Uterus (tissue), 4 donors: ENCODE measurements at places on chromosomes 11 and 22. TPM values are rescaled to one million over a fixed set of nuclear protein-coding genes. Genes with fewer than 3 reads are reported as not detected.

DNA sequence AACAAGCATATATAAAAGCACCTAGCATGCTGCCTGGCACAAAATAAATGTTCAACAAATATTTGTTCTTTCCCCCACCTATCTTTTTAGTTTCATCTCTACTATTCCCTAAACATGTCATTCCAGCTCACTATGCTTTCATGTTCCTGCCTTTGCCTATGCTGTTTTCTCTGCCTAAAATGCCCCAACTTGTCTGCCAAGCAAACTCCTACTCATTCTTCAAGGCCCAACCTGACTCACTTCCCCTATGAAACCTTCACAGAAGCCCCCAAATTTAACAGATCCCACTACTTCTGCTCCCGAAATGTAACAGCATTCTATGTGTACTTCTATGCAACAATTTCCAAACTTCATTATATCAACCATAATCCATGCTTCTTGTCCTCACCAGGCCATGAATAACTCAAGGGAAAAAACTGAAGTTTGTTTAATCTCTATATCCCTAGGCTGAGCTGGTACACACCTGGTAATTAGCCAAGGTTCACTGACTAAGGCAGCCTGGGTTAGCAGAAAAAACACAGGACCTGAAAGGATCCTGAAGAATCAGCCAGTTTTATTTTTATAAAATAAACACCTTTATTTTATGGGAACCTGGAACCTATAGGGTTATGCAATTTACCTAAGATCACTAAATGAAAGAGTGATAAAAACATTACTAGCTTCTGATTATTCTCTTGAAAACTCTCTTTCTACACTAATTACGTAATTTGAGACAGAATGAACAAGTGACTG, 72.2 kb downstream of the PAK1 start:
- no peak for DNase-seq

GRCh38 chr11:9250139-9250582, 15.0 kb downstream of the DENND5A start:
- DNase-seq, result no peak

GRCh38 chr11:31770011-31770700, 41.0 kb downstream of the PAX6 start:
- no peak for DNase-seq

Gene ADAMTS15
- total RNA-seq, result 16.6 TPM

Gene TIGD3
- total RNA-seq, result 0.35 TPM

DNA sequence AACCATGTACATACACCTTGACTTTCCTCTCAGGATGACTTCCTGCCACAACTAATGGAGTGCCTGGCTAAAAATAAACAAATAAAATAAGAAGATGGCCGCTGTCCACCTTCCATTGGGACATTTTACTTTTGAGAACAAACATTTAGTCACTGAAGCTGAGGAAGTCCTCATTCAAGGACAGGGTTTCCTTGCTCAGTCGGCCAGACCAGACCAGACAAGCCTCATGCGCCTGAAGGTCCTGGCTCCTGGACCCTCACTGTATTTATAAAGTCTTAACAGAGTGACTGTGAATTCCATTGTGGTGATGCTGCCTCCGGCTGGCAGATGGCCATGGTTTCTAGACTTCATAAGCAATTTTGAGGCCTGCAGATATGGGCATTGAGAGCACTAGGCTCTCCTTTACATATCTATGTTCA, 114.5 kb downstream of the MAML2 start:
- DNase-seq, result peak; percentile 67

- DNase-seq, result peak; percentile 98
These were observed at the start of gene ANAPC15 for GRCh38 chr11:72112143-72112977. ANAPC15 (minus strand) TSS chr11:72112695; CDS start chr11:72111276, 1,419 bp downstream.

Gene TUBA8
- total RNA-seq, result 2.2 TPM

GRCh38 chr11:73425108-73425507, 48.9 kb downstream of the RELT start:
- no peak for DNase-seq

Gene KREMEN1
- total RNA-seq, result 10.1 TPM

DNA sequence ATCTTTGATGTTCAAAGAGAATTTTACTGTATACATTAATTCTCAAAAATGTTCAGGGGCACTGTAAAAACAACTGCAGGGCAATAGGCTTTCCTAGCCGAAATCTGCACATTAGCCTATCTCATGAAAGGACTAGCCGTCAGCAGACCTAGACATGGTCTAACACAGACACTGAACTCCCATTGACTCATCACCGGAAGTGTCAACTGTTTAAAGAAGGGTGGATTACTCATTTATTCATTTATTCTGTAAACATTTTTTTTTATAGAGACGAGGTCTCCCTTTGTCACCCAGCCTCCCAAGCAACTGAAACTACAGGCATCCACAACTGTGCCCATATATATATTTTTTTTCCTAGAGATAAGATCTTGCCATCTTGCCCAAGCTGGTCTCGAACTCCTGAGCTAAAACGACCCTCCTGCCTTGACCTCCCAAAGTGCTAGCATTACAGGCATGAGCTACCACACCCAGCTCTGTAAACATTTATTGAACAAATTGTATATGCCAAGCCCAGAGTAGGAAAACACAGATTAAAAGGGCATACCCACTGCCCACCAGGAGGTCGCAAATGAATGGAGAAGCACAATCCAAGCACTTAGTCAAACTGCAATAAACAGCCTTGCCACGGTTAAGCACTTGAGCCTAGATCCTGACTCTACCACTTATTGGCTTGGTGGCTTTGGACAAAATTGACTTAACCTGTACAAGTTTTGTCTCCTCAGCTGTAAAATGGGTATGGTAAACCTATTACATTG, 26.6 kb downstream of the RAB30 start:
- DNase-seq, result no peak

DNA sequence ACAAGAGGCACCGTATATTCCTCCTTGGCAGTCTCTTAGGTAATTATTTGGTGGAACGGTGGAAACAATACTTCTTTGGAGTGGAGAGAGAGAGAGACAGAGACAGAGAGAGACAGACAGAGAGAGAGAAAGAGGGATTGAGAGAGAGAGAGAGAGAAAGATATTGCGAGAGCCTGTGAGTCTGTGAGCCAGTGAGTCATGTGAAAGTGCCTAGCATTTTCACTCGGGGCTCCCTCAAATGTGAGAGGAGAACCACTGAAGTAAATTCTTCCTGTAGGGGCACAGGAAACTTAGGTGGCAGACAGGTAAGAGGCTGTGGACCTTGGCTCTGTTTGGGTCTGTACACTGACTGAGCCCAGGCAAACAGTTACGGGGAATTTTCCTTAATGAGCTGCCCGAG, 31.6 kb upstream of the SNX19 start:
- DNase-seq, result no peak

DNA sequence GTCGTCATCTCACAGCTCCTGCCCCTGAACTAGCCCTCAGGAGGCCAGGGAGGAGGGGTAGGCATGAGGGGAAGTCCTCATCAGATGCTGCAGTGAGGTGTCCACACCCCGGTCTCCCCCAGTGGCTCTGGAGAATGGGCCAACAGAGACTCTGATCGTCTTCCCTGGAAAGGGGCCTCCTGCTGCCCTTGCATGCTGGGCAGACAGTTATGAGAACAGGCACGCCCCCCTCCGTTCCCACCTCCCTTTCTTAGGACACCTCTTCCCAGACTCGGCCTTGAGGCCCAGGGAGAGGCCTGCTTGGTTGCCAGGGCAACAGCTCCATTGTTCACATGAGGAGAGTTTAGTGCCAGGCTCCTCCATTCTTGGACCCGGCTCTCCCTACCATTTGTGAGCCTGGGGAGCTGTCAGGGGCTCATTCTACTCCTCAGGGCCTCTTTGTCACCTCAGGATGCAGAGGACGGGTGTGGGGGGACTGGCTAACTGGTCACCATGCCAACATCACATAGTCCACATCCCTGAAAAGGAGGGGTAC, 157.7 kb downstream of the TTC17 start:
- DNase-seq, result no peak

GRCh38 chr11:14644226-14645014, 816 bp downstream of the PDE3B start:
- no peak for DNase-seq

DNA sequence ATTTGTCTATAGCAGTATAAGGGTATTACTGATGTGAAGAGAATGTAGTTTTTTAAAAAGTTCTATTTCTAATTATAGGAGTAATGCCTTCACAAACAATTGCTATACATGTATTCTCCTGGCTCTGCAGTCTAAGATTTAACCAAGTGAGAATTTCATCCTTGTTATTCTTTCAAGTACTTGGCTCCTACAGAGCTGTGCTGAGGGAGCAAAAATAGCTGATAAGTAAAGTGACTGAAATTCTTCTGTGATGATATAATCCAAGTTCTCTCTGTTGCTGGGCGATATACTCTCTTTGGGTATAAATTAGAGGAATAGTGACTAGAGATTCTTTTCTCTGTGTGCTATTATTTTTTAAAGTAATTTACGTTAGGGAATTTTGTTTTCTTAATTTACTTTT, 68.0 kb downstream of the PGR start:
- DNase-seq, result no peak

Gene ANGPTL5
- total RNA-seq, result not detected

- no peak for DNase-seq
These were observed 141.2 kb upstream of the NTM start for GRCh38 chr11:131229221-131229620.

DNA sequence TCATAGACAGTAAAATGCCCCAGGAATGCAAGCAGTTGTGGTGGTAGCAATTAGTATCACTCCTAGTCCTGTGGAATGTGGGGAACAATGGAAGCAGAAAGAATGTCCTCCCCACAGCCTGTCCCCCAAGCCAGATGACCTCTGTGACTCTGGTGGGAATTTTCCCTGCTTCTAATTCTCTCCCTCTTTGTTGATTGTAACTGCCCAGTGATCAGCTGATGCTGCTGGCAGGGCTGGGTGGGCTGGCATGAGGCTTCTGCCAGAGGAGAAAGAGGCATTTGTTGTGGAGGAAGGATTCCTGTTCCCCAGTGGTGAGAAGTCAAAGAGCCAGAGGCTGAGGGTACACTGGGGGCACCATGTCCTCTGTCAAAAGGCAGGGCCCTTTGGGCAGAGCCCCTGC, 116.7 kb upstream of the NCAM1 start:
- no peak for DNase-seq

DNA sequence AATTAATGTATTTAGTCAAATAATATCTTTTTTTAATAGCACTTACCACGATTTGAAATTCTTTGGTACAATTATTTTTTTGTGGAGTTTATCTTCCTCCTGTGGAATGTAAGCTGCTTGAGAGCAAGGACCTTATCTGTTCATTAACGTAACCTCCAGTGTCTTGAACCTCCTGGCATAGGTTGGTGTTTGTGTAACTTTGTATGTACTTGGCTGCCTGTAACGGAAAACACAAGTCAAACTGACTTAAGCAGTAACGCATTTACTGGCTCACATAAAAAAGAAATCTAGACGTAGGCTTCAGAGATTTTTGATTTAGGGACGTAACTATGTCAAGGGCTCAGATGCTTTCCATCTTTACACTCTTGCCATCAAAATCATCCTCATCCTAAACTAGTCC, 56.1 kb downstream of the ARHGEF12 start:
- no peak for DNase-seq

Gene FOSL1
- not detected for total RNA-seq

DNA sequence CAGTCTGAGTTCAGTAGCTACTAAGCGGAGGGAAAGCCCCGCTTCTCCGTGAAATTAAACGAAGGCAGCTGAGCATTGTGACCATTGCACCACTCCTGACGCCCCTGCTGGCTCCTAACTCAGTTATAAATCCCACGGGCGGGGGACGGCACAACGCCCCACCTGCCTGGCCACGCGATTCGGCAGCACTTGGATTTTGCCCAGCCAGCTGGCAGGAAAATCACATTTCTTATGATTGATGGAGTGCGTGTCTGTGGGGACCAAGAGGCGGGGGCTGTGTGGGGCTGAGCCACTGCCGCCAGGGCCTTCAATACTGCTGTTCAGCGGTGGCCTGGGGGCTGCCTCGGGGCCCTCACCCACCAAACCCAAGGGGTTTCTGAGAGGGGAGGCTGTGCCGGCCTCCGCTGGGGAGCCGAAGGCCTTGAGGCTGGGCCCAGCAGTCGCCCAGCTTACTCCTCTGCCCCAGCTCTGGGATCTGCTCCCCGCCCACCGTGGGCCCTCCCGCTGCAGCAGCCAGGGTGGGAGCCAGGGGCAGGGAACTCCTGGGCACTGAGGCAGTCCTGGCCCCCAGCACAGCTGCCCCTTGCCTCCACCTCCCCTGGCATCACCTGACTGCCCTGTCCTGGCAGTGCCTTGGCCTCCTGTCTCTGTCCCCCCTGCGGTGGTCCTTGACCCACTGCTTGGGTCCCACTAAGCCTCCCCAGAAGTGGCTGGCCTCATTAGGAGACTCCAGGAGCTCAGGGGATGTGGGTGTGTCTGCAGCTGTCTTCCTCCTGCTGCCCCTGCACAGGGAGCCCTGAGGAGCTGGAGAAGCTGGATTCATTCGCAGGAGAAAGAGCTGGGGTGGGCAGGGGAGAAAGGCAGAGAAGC, 30.7 kb downstream of the SHISAL1 start:
- peak; percentile 46 for DNase-seq

- DNase-seq, result no peak
These were observed 25.4 kb downstream of the YPEL1 start for GRCh38 chr22:21710156-21710555.
